ENCODE measurements at places on chromosomes 12 and 14. TPM values are rescaled to one million over a fixed set of nuclear protein-coding genes. Genes with fewer than 3 reads are reported as not detected.

DNA sequence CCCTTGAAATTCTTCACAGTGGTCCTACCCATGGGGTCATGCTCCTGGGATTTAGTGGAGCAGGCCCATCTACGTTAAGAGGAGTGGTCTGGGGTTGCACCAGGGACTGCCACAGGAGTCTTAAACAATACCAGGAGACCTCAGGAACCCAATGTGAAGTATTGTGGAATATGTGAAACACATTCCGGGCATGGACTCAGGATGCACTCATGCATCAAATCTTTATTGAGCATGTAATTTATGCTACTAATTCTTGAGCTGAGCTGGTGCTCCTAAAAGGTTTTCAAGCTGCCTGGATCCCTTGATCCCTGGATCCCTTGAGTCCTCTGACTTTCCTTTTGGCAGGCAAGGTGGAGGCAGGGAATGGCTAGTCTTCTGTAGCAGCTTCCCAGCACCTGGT lies 8.8 kb downstream of the SERPINA10 start:
- DNase-seq, result no peak

GRCh38 chr14:70555890-70556289 lies 21.1 kb upstream of the ADAM20 start:
- DNase-seq, result no peak

DNA sequence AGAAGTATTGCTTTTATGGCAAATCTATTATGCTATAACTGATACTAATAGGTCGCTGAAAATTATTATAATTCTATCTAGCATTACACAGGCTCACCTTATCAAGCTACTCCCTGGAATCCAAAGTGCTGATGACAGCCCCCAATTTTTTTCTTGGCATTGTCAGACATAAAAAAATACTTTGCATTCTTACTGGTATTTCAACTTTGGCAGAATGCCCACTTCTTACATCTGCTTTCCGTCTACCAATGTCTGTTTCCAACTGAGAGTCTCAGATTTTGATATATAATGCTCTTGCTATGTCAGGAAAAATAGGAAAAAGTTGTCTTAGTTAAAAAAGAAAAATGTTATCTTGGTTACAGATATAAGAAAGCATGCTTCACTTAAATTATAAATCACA lies 615.4 kb downstream of the C12orf50 start:
- DNase-seq, result no peak

DNA sequence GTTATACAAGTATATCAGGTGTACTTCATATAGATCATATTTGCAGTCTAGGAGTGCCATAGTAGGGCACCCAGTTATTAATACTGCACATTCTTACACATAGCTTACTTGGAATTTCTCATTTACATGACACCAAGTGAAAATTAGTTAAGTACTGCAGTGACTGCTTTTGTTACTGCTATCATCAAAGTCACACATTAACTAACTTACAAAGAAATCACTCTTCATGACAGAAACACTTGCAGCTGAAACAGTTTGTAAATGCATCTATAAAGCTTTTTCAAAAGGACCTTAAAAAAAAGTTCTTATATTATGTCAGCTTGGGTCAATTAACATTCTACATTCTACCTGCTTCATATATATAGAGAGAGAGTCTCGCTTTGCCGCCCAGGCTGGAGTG lies 17.8 kb upstream of the RFC5 start:
- DNase-seq, result no peak

CDC42BPB gene
- total RNA-seq, result 64.0 TPM

Data from frontal cortex (tissue), 4 donors.